HCT116 (cell line): ENCODE measurements at places on chromosomes 2 and 18. TPM values are rescaled to one million over a fixed set of nuclear protein-coding genes. Genes with fewer than 3 reads are reported as not detected.

GRCh38 chr2:217262911-217263310 lies 403.0 kb upstream of the TNP1 start:
- no peak for DNase-seq
- no peak overlapping the region for H3K27ac ChIP-seq
- no peaks in the 10 kb centered on the region for H3K36me3 ChIP-seq
- no peak overlapping the region for H3K4me3 ChIP-seq
- H3K4me1 ChIP-seq = no peaks in the 10 kb centered on the region
- peaks cover 23% of the 10 kb centered on the region for H3K27me3 ChIP-seq

FER1L5 gene
- 0.91 TPM for total RNA-seq

DNA sequence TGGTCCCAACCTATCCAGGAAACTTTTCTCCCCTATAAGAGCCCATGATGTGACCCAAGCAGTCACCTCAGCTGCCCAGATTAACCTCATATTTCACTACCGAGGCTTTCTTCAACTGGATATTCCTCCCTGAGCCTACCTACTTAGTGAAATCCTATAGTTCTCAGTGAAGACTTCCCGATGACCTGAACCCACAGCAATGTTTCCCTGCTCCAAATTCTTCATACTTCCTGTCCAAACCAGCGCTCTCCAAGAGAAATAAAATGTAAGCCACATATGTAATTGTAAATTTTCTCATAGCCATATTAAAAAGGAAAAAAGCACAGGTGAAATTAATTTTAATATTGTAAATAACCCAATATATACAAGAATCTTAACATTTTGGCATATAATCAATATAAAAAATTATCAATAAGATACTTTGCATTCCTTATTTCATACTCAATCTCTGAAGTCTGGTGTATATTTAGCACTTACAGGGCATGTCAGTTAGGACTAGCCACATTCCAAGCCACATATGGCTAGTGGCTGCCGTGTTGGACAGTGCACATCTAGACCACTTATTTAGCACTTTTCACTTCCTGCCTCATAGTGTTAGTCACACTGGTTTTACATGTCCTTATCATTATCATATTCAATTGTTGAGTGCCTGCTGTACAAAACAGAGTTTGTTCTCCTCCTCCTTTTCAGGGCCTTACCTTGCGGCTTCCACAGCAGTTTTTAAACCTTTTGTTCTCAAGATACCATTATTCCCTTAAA lies 1.9 kb upstream of the STAT4 start:
- no peaks in the 10 kb centered on the region for H3K27me3 ChIP-seq
- no peak for DNase-seq
- H3K4me1 ChIP-seq = peaks cover 9% of the 10 kb centered on the region; the same call in 1 of the 2 replicates
- H3K27ac ChIP-seq = no peak overlapping the region
- H3K4me3 ChIP-seq = no peak overlapping the region

GRCh38 chr2:239438995-239439753 lies 38.4 kb upstream of the HDAC4 start:
- peaks cover 1% of the 10 kb centered on the region; the same call in 1 of the 2 replicates for H3K4me1 ChIP-seq
- no peak overlapping the region for H3K27ac ChIP-seq
- H3K36me3 ChIP-seq = no peaks in the 10 kb centered on the region

DNA sequence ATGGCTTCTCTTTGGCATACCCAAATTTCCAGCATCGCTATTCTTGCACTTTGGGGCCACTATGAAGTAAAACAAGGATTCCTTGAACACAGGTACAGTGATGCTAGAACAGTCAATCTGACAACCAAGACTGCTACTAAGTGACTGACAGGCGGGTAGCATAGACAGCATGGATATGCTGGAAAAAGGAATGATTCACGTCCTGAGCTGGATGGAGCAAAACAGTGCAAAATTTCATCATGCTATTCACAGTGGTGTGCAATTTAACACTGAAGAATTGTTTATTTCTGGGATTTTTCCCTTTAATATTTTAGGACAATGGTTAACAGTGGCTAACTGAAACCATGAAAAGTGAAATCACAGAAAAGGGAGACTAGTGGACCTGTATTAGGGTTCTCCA lies 1511.2 kb upstream of the ZEB2 start:
- no peaks in the 10 kb centered on the region for H3K4me1 ChIP-seq
- H3K36me3 ChIP-seq = no peaks in the 10 kb centered on the region
- no peaks in the 10 kb centered on the region for H3K27me3 ChIP-seq
- no peak for DNase-seq

GRCh38 chr18:28766721-28767120 lies 589.8 kb upstream of the CDH2 start:
- H3K27me3 ChIP-seq = no peaks in the 10 kb centered on the region
- H3K4me1 ChIP-seq = no peaks in the 10 kb centered on the region
- DNase-seq = no peak
- H3K4me3 ChIP-seq = no peak overlapping the region
- no peak overlapping the region for H3K27ac ChIP-seq

HOXD13 gene
- total RNA-seq = not detected

DNA sequence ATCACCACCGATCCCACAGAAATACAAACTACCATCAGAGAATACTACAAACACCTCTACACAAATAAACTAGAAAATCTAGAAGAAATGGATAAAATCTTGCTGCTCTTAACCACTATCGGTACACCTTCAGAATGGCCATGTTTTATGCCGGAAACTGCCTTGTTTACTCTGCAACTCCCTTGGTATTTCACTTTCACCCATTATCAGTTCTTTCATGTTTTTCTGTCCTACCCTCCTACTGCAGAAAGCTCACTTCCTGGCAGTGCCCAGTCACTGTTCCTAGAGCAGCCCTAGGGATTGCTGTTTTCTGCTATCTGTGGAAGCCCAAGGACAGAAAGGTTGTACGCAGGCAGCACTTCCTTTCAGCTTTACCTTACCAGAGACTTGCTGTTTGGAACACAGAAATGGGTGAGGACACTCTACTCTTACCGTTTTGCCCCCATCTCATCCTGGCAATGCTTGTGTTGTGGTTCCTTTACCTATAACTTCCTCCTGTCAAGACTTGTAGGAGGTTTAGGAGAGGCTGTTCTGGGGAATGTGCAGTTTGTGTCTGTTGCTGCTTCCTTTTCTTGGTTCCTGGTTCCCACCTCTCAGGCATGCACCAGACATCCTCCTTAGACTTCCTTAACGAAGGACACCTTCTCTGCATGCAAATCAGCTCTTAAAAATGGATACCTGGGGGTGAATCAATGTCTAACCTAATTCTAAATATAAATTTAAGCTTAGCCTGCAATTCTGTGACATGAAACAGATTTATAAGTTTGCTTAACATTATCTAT lies 394.4 kb downstream of the SPAG16 start:
- DNase-seq = no peak
- H3K4me3 ChIP-seq = no peak overlapping the region
- no peak overlapping the region for H3K27ac ChIP-seq

DNA sequence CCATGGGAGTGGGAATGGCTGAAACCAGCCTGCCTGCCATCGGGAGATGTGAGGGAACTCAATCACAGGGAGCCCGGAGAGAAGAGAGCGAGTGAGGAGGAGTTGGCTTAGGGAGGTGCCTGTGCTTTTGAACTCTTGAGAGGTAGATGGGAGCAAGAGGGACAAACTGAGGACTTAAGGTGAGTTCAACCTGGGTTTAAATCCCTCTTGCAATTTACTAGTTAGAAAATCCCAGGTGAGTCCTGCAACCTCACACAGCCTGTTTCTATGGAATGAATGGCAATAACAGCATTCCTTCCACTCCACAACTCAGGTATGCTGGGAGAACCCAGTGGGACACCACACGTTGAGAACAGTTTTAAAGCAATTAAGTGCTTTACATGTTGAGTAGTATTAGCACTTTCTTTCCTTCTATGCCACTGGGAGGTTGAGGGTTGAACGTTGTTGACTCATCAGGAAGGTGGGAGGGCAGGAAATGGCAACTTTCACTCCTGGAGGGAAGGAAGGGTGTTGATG lies 57.3 kb downstream of the VIT start:
- H3K36me3 ChIP-seq = no peaks in the 10 kb centered on the region
- H3K4me3 ChIP-seq = no peak overlapping the region
- no peak overlapping the region for H3K27ac ChIP-seq
- no peaks in the 10 kb centered on the region for H3K4me1 ChIP-seq

DNA sequence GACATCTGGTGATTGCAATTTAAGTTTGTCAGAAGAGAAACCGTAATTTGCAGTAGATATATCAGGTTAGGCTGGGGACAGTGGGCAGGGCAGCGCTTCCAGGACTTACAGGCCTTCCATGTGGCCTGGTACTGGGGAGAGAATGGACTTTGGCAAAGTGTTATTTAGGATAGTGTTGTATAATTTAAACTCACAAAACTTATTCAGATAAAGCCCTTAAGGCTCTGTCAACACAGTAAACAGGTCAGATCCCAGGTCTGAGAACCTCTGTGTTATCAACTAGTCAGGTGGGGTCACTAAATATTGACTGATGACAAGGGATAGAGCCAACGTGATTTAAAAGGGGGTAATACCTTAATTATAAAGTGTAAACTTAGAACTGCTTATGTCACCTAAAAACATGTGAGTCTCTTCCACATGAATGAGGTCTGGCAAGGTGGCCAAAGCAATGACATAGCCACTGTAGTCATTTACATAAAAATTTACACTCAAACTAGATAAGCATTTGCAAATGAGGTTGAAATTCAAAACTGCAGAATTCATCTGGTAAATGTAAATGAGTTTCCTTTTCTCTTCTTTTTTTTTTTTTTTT lies 80.2 kb upstream of the DNMT3A start:
- DNase-seq = no peak
- no peak overlapping the region for H3K27ac ChIP-seq
- H3K27me3 ChIP-seq = no peaks in the 10 kb centered on the region
- no peaks in the 10 kb centered on the region for H3K4me1 ChIP-seq
- no peaks in the 10 kb centered on the region for H3K36me3 ChIP-seq
